ENCODE measurements at places on chromosomes 6 and 20.

DNA sequence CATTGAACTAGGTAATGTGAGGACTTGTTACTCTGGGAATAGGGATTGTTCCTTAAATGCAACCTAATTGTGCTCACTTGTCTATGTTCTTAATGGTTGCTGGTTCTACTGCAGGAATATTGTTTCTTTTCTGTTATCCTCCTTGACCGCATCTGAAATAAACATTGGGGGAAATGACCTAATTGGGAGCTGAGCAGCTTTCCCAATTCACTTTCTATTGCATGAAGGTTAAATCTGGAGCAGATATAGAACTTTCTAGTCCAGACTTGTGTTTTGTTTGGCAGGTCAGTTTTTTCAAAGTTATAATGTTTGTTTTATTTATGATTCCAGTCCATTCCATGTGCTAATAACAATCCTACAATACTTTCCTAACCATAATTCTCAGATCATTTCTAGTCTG lies 981.0 kb upstream of the CITED2 start:
- DNase-seq: no peak

GRCh38 chr6:165986311-165986913 lies 181.2 kb downstream of the TBXT start:
- no peak for DNase-seq

- DNase-seq: no peak
Measured at GRCh38 chr20:13102237-13102636, 93.5 kb downstream of the SPTLC3 start.

GRCh38 chr20:11098888-11099287 lies 425.1 kb upstream of the JAG1 start:
- no peak for DNase-seq

- DNase-seq: no peak
Measured at GRCh38 chr6:21887231-21888185, 294.0 kb downstream of the SOX4 start.

DNA sequence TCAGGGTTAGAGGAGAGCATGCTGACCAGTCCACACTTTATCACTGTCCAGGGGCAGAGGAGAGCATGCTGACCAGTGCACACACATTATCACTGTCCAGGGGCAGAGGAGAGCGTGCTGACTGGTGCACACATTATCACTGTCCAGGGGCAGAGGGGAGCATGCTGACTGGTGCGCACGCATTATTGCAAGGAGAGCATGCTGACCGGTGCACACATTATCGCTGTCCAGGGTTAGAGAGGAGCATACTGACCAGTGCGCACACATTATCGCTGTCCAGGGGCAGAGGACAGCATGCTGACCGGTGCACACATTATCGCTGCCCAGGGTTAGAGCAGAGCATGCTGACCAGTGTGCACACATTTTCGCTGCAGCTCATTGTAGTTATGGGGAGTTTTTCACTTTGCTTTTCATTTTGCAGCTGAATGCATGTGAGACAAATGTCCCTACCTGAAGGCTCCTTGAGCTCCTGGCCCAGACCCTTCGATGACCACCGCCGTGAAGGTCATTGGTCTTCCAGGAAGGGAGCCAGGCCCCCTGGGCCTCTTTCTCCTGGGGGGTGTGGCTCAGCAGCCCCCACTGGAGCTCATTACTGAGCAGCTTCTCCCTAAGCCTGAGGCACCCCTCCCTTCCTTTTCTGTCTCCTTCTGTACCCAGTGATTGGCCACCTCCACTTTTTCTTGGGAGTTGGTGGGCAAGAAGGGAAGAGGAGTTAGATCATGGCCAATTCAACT lies 178.8 kb upstream of the AFDN start:
- no peak for DNase-seq

DNA sequence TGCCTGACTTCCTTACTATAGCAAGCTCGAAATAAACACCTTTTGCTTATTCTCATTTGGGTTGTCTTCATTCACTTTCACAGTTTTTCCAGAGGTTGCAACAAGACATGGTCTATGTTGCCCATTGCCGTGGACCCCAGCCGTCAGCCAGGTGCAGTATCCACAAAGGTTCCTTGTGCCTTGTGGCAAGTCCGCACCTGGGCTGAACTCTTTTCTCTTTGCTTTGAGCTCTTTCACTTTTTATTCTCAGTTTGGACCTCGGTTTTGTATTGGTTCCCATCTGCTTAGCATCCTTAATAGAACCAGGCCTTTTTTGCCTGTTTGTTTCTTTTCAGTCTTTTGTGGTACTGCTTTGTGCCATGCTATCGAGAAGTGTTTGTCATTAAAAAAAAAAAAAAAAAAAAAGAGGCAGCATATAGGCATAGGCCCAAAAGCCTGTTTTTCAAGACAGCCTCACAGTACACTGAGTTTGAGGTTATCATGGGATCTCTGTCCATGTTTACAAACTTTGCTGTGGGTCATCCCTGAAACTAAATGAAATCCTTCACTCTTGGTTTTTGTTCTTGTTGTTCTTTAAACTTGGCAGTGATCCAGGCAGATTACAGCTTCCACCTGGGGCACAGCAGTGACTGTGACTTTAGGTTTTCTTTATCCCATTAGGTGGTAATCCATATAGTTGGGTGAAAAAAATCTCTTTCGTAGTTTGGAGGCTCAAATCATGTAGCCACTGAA lies 33.3 kb downstream of the GSTA3 start:
- no peak for DNase-seq

- no peak for DNase-seq
Measured at GRCh38 chr20:61178551-61179071, 73.5 kb upstream of the CDH4 start.

DNA sequence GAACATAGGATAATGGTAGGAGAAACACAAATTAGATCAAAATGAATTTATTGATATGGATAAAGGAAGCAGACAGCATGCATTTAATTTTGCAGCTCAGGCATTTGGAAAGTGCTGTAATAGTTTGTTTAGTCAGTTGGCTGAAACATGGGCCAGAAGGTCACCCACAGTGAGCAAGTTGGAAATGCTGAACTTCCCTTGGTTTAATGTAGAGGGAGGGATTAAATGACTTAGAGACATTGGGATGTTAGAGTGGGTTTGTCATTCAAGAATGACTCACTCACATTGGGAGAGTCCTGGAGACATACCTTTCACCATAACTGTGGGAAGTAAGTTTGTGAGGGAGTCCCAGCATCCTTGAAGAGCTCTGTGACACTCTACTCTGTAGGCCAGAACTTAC lies 231.5 kb upstream of the PLCB4 start:
- DNase-seq: no peak

- DNase-seq: peak; percentile 11
Measured at GRCh38 chr6:63537201-63537958, 34.9 kb upstream of the LOC128125822 start.

GRCh38 chr6:32234934-32235333 lies 11.1 kb upstream of the NOTCH4 start:
- DNase-seq: peak; percentile 53

DNA sequence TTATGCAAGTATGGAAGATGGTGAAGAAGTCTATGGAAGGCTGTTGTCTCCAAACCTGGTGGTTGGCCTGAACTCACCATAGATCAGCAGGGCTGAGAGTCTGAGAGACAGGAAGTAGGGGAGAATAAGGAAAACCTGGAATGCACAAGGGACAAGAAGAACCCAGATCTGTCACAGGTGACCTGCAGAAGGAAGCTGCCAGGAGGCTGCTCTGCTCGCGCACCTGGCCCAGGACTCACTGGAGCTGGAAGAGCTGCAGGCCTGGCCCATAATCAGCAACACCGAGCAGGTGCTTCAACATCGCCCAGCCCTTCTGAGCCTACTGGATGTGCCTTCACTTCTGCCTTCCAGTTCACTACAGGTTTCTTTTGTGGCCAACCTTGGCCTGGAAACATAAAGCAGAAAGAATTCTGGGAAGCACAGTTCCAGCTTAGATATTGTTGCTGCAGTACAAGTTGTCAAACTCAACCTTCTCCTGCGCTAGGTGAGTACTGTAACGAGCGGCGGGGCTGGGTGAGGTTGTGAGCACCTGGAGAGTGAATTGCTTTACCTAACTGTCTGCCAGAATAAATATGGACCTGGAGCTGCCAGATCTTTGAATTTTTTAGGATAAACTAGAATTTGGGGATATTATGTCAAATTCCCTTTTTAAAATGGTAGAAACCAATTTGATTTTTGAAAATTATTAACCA lies 82.4 kb downstream of the CDH26 start:
- no peak for DNase-seq

DNA sequence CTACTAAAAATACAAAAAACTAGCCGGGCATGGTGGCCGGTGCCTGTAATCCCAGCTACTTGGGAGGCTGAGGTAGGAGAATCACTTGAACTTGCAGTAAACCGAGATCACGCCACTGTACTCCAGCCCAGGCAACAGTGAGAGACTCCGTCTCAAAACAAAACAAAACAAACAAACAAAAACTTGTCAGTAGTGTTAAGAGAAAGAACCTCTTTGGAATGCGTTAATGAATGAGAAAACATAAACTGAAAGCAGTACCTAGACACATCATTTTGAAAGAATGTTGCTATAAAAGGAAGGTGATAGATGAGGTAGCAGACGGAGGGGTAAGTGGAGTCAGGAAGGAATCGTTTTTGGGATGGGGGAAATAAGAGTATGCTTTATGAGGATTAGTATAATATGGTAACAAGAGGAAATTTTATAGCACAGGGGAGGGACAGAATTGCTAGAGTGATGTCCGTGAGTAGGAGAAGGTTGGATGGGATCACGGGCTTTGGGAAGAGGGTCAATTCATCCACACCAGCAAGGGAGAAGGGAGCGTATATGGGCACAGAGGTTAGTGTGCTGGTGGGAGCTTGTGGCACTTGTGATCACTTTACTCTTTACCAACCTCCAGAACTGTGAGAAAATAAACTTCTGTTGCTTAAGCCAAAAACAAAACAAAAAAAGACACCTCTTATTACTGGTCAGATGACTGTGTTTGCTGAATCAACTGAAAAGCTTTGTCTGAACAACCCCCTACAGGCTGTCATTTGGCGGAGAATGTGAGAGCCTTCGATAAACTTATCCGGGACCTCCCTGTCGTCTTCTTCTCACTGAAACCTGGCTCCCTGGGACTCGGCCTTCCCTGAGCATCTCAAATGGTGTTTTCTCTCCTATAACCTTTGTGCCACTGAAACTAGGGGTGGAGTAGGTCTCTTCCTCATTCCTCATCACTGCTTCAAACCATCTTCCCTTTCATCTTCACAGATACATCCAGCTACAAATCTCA lies 48.9 kb upstream of the TFAP2A start:
- DNase-seq: no peak

GRCh38 chr6:38185752-38186151 lies 366.2 kb downstream of the ZFAND3 start:
- DNase-seq: no peak

DNA sequence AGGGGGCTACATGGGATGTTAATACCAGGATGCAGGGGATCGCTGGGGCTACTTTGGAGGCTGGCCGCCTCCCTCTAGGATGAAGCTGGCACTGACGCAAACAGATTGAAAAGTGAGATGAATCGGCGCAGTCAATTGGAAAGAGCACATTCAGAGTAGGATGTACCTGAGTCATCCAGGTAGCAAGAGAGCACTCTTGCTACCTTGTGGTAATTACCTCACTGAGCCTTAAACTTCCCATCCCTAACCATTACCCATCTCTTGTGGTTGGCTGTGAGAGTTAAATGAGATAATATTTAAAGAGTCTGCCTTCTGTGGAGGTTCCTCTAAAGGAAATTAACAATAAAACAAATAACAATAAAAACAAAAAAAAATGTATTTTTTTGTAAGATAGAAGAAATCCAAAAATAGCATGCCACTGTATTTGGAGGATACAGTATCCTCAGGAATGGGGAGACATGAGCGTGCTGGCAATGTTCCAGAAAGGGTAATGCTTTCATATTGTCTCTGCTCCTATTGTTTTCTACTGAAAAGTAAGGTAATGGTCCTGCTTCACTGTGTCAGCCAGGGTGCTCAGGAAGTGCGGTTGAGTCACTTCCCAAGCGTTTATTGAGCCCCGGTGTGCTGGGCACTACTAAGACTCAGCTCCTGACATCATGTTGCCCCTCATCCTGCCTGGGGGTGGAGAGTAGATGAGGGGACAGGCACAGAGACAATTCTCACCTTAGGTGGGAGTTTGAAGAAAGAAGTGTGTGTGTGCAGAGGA lies 301.1 kb downstream of the EYA4 start:
- no peak for DNase-seq

DNA sequence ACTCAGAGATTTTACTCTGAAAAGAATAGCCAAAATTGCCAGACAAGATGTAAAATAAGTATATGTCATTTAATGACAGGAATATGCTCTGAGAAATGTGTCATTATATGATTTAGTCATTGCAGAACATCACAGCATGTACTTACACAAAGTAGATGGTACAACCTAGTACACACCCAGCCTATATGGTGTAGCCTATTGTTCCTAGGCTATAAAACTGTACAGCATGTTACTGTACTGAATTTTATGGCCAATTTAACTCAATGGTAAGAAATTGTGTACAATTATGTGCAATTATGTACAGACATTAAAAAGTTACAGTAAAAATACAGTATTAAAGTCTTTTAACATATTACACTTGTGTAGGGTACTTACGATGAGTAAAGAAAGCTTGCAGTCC lies 311.9 kb upstream of the EPHA7 start:
- no peak for DNase-seq

DNA sequence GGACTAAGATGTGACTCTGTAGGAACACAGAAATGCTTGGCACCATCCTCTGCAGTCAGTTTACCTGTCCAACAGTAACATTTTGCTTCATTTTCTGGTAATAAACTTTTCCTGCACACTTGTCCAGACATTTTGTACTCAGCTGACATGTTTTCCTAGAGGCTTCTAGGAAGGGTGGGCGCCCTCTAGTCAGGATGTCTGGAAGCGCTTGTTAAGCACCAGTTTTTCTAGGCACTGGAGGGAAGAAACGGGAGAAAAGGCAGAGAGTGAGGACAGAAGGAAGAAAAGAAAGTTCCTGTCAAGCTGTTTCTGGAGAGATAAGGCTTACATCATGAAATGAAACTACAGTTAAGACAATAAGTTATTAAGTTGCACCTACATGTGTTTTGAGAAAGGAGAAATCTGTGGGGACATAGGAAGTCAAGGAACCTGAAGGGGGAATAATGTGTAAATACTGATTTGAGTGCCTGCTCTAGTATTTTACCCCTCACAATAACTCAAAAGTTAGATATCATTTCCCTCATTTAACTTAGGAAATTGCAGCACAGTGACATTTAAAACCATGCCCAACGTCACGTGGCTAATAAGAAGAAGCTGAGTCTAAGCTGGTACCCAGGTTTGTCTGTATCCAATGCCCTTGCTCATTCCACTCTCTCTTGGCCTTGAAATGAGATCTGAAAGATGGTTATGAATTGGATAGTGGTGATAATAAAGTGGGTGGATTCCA lies 42.7 kb upstream of the TNFRSF21 start:
- DNase-seq: no peak

DNA sequence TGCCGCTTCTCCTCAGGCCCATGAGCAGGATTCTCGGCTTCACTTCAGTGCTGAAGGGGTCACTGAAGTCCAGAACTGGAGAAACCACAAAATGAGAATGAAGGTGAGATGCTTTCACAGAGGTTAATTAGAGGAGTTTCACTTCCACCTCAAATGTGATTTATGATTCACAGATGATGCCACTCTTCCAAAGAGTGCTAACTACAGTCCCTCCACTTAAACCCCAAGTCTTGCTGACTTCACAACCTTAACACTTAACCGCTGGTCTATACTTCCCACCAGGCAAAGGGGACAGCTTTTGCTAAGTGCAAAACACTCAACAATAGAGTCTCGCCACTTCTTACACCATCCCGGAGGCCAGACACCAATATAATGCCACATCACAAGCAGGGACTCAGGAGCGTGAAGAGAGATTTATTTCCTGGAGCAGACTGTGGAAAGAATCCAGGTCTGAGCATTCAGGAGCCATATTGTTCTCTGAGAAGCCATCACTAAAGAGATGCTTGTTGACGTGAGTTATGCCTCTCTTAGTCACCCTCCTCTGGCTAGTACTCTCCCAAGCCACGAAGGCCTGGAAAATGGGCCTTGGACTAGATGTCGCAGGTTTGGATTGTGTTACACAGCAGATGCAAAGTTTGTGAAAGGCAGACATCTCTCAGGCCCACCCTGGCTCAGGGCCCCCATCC lies 24.4 kb downstream of the RRAGD start:
- peak; percentile 90 for DNase-seq
